ENCODE measurements at places on chromosomes 12 and 14. TPM values are rescaled to one million over a fixed set of nuclear protein-coding genes. Genes with fewer than 3 reads are reported as not detected.

DNA sequence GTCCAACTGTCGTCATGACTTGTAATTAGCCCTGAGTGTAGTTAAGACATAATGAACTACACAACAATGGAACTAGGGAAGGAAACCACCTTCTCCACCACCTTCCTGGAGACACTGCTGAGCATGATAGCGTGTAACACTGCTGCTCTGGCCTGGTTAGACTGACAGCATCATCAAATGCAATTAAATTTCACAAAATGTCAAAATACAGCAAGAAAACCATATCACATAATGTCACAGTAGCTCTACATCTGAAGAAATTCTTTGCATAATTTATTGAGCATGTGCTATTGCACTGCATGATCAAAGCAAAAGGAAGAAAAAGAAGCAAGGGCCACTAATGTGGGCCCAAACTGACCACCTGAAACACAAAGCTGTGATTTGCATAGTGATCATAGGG lies 321.8 kb upstream of the TMTC1 start:
- no peak for DNase-seq

DNA sequence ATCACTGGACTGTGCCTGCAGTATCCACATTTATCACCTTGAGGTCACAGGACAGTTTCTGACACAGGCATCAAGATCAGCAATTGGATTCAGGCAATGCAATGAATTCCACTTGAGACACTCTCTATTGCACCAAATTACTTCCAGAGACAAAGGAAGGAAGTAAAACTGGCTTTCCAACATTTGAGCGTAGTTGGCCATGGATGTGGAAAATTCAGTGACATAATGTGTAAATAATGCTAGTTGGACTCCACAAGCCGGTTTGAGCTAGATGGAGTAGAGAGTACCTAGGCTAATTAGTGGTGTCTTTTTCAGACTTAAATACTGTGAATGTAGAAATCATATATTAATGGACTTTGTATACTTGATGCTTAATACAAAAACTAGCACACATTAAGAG lies 168.3 kb upstream of the SYT1 start:
- DNase-seq = no peak

DNA sequence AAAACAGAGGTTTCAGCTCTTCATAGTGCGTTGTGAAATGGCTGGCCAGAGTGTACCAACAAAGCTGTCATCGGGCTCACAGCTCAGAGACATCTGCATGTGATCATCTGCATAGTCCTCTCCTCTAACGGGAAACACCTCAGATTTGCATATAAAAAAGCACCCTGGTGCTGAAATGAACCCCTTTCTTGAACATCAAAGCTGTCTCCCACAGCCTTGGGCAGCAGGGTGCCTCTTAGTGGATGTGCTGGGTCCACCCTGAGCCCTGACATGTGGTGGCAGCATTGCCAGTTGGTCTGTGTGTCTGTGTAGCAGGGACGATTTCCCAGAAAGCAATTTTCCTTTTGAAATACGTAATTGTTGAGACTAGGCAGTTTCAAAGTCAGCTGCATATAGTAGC lies 14.3 kb upstream of the PAPLN start:
- no peak for DNase-seq

- no peak for DNase-seq
Observed at GRCh38 chr12:25463521-25463920, 89.6 kb downstream of the LMNTD1 start.

DNA sequence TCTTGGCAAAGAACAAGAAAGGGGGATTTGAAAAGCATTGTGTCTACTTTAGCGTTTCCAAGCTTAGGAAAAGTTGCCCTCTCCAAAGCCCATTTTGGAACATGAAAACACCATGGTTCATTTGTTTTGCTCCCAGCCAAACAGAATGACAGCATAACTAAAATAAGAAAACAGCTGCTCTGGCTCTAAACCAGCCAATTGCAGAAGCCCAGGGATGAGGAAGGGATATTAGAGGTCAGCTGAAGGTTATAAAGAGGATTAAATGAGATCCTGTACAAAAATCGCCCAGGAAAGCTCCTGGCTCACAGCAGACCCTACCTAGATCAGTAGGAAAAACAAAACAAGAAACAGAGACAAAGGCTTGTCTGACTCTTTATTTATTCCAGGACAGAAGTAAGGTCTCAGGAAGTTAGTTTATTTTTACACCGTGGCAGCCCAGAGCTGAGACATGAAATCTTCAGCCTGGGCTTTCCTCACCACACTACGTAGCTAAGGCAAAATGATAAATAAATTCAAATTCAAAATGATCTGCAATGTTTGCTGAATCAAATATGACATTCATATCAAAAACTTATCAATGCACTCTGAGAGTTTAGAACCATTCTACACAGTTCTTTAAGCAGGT lies 25.9 kb downstream of the SPX start:
- DNase-seq = no peak

The CFAP54 gene
- 26.2 TPM for total RNA-seq

The EMP1 gene
- total RNA-seq = 167 TPM

DNA sequence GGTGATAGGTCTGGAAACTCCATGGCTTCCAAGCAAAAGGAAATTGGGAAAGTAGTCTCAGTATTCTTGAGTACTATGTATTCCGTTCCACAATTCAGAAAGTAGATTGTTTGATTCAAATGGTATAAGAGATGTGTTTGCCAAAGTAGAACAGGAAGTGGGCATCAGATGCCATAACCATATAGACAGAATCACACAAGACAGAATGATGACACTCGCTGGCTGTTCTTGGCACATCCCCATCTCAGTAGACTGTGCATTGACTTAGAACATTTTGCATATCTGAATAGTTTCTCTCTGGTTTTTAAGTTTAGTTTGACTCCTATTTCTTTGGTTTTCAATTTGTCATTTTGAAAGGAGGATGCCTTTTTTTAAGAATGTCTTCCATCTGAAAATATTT lies 221.1 kb upstream of the RGS6 start:
- no peak for DNase-seq

The KRT8 gene
- 8.8 TPM for total RNA-seq

The SDS gene
- not detected for total RNA-seq

GRCh38 chr12:21934173-21934572 lies 7.1 kb downstream of the ABCC9 start:
- no peak for DNase-seq

The WNT5B gene
- total RNA-seq = 0.14 TPM

- no peak for DNase-seq
Observed at GRCh38 chr12:112381406-112381882, 787 bp downstream of the HECTD4 start.

GRCh38 chr12:49783917-49784676 lies 42.7 kb downstream of the TMBIM6 start:
- DNase-seq = peak; percentile 92

The E2F7 gene
- 10.2 TPM for total RNA-seq

Data from pulmonary artery endothelial cell (primary cell).